ENCODE measurements at places on chromosomes 12 and 14.

GRCh38 chr12:127811988-127812387 is 455.0 kb upstream of the TMEM132C start:
- DNase-seq, result no peak

DNA sequence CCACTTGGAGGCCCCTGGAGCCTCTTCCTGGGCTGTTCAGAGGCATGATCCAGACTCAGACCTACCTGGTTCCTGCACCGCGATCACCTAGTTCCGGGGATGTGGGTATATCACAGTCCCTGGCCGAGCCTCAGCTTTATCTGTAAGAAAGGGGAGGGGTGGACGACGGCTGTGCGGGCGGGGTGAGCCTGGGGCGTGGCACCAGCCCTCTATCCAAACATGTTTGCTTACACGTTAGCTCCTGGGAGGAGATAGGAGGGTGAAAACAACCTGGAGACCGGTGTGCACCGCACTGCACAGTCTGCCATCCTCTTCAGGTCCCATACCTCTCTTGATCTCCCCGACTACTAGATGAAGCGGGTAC is 1.2 kb downstream of the ANKRD9 start:
- DNase-seq, result no peak

- DNase-seq, result peak; percentile 2
These were observed at the start of gene LRRK2 for GRCh38 chr12:40224439-40225291. Gene LRRK2 (plus strand): TSS chr12:40224997. CDS start chr12:40225132, 135 bp downstream.

GRCh38 chr12:51238037-51238509 is 553 bp upstream of the DAZAP2 start:
- DNase-seq, result peak; percentile 29

DNA sequence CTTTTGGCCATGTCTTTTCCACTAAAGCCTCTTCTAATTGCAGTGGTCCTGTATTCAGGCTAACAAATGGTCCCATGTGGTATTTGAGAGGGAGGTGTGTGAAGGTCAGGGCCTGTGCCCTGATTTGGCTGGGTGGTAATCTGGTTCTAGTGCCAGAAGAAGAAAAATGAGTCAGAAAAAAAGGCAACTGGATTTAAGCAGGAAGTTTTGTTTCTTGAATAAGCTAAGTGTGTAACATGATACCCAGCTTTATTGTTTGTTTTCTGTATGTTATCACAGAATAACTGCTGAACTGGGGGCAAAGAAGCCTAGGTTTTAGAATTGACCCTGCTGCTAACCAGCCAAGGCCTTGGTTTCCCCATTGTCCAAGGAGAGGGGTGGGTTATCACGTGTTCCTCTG is 134.0 kb downstream of the ANO6 start:
- peak; percentile 24 for DNase-seq

- no peak for DNase-seq
These were observed 12.9 kb upstream of the DCD start for GRCh38 chr12:54661048-54661447.

- DNase-seq, result no peak
These were observed 6.6 kb downstream of the LHX5 start for GRCh38 chr12:113464852-113465719.

DNA sequence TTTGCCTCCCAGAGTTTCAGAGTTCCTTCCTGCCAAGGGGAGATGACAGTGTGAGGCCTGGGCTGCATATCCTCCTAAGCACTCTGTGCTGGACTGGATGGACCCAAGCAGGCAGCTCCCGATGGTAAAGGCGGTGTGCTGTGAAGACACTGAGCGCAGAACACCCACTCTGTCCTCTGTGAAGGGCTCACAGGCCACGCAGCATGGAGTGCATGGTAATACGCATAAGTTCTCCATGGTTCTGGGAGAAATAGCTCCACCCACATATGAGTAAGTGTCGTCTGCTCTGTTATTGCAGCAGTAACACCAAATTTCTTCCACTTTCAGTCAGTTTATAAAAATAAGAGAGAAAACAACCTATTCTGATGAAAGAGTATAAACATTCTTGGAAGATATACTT is 55.8 kb downstream of the TMEM30B start:
- no peak for DNase-seq

GRCh38 chr12:65937161-65937641 is 112.9 kb downstream of the HMGA2 start:
- DNase-seq, result peak; percentile 46

- DNase-seq, result peak; percentile 62
These were observed 457 bp downstream of the SOCS2 start for GRCh38 chr12:93572712-93573551.

DNA sequence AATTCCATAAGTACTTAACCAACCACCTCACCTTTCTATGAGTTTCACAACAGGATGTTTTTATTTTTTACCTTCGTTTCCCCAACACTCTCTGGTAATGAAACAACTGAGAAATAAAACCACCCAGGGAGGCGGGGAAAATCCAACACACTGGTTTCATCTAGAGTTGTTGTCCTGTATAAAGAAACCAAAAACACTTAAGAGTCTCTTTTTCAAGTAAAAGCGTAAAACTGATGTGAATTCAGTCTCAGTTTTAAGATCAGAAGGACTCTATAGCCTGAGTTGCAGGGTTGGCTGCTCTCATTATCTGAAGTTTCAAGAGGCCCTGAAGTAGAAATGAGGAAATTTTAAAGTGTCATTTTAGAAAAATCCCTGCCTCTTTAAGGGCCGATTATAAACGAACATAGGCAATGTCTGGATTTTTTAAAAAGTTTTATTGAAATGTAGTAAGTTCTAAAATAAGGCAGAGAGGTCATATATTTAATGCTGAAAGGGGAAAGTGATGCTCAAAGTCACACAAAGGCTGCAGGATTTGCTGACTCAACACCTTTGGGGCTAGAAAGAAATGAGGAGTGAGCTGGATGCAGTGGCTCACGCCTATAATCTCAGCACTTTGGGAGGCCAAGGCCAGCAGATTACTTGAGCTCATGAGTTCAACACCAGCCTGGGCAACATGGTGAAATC is 27.2 kb downstream of the HIGD1C start:
- no peak for DNase-seq

DNA sequence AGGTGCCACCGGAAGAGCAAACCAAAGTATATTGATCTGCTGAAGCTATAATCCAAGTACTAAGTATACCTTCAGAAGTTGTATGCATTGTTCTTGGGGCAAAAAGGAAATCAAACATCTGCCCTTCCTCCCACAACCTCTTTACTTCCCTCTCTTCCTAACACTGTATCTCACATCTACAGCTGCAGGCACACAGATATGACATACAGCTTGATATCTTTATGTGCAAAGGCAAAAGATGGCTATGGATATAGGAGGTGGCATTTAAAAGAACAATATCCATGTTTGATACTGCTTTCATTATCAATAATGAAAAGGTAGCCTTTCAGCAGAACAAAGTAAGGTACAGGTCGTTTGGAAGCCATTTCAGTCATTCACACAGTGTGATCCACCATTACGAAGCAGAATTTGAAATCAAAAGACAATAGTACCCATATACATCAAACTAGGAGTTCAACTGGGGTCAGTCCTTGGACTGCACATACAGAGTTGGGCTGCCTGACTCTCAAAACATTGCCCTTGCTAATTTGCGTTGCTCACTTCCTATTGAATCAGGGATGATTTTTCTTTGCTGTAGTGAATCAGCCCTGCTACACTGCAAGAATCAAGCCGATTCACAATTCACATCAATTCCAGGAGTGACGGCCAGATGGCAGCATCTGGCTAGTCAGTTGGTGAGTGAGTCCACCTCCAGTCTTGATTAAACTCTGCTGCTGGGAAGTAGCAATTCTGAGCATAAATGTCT is 8.9 kb downstream of the ANG start:
- DNase-seq, result peak; percentile 89

DNA sequence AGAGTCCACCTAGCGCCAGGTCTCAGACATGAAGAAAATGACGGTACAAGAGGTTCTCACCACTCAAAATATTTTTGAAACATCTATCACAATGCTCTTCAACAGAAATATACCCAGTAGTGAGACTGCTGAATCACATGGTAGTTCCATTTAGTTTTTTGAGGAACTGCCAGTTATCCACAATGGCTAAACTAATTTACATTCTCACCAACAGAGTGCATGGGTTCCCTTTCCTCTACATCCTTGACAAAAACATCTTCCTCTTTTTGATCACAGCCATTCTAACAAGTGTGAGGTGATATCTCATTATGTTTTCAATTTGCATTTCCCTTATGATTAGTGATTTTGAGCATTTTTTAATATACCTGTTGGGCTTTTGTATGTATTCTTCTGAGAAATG is 5.7 kb upstream of the GPR65 start:
- DNase-seq, result no peak

- no peak for DNase-seq
These were observed 304.8 kb upstream of the ATP2B1 start for GRCh38 chr12:90013409-90013808.

- DNase-seq, result no peak
These were observed 430.9 kb downstream of the ATP23 start for GRCh38 chr12:58372298-58372697.

DNA sequence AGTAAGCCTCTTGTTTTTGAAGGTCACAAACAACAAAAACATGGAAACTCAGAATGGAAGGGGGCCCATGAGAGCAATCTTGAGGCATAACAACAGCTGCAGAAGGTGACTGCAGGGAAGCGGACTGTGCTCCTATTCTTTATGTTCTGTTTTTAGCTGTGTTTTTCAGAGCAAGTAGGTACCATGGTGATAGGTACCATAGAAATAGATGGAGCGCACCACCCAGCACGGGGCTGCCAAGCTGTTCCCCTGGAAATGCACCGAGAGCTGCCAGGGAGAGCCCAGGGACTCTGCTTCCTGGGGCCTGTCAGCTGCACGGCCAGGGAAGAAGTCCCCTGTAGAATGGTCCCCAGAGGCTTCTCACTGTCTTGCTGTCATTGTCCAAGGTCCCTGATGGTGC is 32.8 kb downstream of the DGLUCY start:
- no peak for DNase-seq

GRCh38 chr12:104410326-104410725 is 46.4 kb upstream of the CHST11 start:
- DNase-seq, result no peak

GRCh38 chr14:94761348-94761996 is 8.4 kb downstream of the GSC start:
- no peak for DNase-seq

GRCh38 chr12:114045349-114045748 is 79.2 kb upstream of the RBM19 start:
- no peak for DNase-seq

DNA sequence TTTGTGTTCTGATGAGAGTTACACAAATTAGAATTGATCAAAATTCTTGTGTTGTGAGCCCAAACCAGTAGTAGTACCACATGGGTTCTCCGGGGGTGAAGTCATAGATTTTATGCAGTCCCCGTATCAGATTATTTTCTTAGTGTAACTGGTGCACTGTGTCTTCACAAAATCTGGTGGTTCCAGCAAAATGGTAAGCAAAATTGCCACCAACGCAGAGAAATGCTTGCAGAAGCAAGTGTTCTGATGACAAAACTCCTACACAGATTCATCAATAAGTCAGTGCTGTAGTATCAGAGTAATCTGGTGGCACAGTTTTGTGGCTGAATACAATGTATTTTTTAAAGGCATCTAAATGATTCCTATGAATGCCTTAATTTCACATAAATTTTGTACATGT is 1.3 kb upstream of the CACNA2D4 start:
- DNase-seq, result no peak

DNA sequence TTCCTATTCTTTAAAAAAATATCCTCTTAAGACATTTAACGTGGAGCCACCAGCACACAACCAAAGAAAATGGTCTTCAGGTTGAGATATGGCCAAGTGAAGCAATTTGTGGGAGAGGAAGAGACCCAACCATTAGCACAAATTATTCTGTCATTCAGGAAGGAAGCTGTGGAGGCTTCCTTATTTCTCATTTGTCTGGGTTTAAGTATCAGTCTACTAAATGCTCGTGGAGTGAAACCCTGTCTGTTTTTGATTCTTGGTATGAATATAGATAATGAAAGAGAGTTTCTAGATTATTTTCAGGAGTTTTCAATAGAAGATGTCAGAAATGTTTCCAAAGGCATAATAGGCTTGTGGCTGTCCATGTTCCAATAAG is 125.1 kb downstream of the GPR65 start:
- no peak for DNase-seq

- DNase-seq, result no peak
These were observed 243 bp upstream of the TOMM20L start for GRCh38 chr14:58395562-58395811.

GRCh38 chr12:50069069-50069468 is 11.7 kb downstream of the ASIC1 start:
- no peak for DNase-seq

DNA sequence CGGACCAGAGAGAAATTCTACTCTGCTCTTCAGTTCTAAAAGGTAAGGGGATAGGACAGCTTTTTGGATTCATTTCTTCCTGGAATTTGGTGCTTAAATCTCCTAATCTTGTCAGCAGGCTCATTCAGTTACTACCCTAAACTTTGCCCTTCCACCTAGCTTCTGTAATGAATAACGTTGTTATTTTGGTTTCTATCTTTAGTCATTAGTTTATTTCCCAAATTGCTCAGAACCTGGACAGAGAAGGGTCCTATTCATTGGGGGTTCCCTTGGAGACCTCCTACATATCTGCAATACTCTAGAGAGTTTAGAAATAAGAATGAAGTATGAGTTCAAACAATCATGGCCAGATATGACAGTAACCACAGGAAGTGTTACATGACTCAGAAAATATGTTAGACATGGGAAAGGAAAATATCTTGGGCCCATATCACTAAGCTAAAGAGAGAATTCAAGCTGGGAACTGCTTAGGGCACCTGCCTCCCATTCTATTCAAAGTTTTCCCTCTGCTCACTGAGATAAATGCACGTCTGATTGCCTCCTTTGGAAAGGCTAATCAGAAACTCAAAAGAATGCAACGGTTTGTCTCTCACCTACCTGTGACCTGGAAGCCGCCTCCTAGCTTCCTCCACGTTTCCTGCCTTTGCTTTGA is 87.9 kb downstream of the GAS2L3 start:
- peak; percentile 20 for DNase-seq

DNA sequence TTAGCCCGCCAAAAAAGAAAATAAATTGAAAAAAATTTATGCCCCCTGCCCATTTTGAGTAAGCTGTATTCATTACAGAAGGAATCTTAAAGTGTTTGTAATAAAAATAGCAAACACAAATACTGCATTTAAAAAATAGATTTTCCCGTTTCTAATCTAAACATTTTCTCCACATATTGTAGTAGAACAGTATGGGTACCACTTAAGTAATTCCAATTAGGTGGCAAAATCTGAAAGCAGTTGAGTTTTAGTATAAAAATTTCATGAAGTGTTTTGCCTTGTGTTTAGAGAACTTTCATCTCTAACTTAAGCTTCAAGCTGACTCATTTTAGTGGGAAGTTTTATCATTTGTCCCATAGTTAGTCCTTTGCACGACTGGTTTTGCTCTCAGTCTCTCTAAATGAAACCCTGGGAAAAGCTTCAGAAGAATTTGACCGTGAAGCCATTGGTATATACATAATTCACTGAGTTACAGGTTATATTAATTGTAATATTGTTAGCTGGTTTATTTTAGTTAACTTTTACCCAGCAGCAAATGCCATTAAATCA is 214.6 kb downstream of the ERC1 start:
- peak; percentile 10 for DNase-seq

GRCh38 chr12:61563665-61564450 is 696.3 kb upstream of the USP15 start:
- DNase-seq, result no peak

Data from dermis blood vessel endothelial cell (primary cell).